ENCODE measurements at places on chromosomes 12 and 14.

DNA sequence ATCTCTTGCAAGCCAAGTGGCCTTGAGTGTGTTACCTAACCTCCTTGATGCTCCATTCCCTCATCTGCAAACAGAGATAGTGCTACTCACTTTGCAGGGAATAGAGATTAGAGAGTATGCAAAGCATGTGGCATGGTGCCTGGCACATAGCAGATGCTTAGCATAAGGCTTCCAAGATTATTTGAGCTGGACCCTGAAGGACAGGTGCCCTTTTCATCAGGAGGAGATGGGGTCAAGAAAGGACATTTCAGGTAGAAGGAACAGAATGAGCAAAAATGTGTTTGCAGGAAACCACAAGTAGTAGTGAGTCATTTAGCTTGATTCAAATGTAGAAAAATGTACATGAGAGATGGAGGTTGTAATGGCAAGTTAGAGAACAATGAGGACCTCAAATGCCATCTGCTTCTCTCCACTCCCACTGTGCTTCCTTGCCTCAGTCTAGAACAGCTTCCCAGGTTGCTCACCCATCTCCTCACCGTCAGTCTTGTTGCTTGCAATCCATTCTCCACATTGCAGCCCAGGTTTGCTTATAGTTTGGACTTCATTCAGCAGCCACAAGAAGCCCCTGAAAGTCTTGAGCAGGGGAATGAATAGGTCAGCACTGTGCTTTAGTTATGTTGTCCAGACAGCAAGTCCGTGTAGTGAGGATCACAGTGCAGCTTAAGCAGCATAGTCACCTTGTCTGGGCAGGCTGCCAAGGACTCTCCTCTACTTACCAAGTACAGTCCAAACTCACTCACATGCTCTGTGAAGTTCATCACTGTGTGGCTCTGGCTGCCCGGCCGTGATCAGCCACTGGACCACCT lies 536.3 kb upstream of the CCDC196 start:
- DNase-seq, result no peak

DNA sequence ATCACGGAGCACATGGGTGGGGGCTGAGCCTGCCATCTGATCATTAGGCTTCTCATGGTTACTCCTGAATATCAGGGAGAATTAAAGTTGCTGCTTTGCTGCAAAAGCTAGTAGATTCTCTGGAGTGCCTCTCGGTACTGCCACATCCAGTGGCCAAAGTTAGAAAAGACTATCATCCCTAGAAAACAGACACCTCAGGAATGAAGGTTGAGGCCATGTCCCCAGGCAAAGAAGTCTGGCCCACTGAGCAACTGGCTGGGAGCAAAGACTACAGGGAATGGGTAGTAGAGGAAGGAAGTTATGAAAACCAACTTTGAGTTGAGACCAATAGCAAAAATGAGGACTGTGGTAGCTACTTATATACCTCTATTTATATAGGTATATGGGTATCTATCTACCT lies 258.7 kb downstream of the EFCAB11 start:
- DNase-seq, result no peak

- DNase-seq, result peak; percentile 73
These were observed 452.7 kb upstream of the PDE3A start for GRCh38 chr12:19915392-19916195.

DNA sequence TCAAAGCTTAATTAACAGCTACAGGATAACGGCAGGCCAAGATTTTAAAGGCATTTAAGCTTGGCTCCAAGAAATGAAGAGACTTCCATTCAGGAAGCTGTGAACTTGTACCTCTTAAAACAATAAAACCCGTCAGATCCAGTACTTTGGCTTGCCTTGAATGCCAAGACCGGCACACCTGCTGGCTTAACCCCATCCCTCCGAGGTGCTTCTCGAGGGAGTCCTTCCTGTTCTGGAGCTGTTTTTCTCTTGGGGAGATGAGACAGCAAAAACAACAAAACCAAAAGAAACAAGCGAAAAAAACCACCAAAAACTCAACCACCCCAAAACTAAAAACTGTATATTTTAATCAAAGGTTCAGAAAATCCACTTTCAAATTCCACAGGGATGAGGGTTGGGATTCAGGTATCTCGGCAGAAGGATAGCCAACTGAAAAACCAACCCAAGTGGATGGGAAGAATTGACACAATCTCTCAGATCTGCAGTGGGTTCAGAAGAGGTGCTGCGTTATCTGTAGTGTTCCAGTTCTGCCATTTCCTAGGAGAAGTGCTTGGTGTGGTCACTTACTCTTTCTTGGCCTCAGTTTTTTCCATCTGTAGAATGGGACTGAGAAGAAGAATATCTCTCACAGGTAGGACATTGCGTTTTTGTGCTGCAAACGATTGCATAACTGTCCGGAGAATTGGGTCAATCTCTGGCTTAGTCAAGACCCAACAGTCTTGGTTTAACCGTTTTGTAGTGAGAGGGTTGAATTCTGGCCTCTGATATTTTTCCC lies 420.1 kb downstream of the VRK1 start:
- DNase-seq, result no peak

GRCh38 chr14:68574906-68575305 lies 218.0 kb downstream of the ZFP36L1 start:
- no peak for DNase-seq

DNA sequence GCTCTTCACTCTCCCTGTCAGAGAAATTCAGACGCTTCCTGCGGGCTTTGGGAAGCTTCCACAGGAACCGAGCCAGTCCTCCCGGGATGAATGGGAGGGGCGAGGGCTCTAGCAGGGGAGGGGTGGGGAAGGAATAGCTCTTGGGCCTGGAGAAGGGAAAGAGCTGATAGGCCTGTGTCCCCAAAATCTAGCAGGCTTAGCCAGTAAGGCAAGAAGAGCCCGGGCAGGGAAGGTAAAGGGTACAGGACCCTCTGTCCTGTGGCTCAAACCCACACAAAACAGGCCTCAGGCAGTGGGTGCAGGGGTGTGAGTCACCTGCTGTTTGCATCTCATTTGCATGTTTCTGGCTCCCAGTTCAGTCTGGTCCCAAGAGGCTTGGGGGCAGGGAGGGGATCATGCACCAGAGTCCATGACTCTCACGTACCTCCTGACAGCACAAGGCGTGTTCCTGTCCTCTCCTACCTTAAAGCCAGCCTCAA lies 8.7 kb upstream of the SMUG1 start:
- peak; percentile 3 for DNase-seq

GRCh38 chr12:121181181-121181580 lies 28.7 kb upstream of the P2RX4 start:
- DNase-seq, result no peak

DNA sequence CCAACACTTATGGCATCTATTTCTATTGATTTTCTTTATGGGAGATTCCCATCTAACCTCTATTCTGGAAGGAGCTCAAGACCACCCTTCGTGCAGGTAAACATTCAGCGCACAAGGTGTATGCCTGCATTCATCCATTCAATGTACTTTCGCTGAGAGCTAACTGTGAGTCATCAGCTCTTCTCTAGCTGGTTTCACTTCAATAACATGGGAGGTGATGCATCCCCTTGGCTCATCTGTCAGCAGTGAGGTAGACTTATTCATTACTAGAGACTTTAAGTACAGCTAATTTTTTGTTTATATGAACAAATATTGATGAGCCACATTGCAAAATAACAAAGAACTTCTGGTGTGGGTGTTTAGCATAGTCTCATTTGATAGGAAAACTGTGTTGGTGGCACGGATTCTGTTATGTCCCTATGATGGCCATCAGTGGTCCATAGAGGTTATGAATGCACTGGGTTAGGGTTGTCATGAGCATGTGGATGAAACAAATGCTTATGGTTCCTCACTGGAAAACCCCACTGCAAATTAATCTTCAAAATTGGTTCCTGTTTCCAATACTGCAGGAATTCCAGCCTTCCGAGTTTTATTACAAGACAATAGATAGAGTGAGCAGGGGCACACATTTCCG lies 1151.0 kb downstream of the BCL11B start:
- no peak for DNase-seq

GRCh38 chr14:74973003-74973653 lies 17.7 kb upstream of the PGF start:
- peak; percentile 16 for DNase-seq

DNA sequence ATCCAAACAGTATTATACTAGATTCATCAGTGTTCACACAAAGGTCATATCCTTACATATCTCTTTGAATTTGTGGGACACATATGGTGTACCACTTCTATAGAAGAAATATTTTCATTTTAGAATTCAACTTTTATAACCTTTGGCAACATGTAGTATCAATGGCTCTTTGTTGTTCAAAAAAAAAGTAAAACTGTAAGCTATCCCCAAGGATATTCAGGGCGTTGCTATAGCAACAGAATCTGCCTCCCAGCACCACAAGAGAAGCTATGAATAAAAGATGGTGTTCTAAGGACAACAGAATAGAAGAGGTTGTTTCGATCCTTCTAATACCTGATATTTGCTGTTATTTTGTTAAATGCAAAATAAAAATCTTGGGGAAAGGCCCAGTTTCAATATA lies 139.3 kb downstream of the BRMS1L start:
- no peak for DNase-seq

DNA sequence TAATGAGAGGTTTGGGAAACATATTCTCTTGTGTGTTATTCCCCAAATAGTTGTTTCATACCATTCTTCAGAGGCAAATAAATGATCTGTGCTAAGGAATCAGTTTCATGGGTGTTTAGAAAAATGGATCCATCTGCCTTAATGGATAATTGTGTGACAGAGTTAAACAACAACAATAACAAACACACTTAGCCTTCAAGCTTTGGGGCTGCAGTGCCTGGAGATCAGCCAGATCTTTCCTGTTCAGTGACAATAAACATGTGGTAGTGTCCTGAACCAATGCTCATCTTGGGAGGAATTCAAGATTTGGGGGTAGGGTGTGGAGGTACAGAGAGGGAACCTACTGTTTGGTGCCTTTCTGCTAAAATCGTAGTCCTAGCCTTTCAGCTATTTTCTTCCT lies 93.7 kb upstream of the PRICKLE1 start:
- DNase-seq, result no peak

DNA sequence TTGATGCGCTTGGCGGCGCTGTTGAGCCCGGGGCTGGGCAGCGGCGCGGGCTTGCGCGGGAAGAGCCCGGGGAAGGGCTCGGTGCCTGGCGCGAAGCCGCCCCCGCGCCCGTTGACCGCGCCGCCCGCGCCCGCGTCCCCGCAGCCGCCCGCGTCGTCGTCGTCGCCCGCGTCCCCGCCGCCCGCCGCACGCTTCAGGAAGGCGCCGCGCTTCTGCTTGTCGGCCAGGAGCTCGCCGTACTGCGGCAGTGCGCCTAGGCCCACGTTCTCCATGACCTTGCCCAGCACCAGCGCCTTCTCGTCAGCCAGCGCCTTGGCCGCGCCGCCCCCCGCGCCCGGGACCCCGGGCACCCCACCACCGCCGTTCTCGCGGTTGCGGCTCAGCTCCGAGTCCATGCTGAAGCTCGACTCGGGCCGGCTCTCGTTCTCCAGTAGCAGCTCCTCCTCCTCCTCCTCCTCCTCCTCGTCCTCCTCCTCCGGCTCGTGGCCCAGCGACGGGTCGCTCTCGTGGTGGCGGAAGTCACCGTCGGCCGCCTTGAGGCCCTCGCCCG lies 97.2 kb downstream of the BCL11B start:
- no peak for DNase-seq

- DNase-seq, result no peak
These were observed 30.2 kb downstream of the BEGAIN start for GRCh38 chr14:100556936-100557505.

GRCh38 chr14:99134516-99135046 lies 137.4 kb downstream of the BCL11B start:
- no peak for DNase-seq

DNA sequence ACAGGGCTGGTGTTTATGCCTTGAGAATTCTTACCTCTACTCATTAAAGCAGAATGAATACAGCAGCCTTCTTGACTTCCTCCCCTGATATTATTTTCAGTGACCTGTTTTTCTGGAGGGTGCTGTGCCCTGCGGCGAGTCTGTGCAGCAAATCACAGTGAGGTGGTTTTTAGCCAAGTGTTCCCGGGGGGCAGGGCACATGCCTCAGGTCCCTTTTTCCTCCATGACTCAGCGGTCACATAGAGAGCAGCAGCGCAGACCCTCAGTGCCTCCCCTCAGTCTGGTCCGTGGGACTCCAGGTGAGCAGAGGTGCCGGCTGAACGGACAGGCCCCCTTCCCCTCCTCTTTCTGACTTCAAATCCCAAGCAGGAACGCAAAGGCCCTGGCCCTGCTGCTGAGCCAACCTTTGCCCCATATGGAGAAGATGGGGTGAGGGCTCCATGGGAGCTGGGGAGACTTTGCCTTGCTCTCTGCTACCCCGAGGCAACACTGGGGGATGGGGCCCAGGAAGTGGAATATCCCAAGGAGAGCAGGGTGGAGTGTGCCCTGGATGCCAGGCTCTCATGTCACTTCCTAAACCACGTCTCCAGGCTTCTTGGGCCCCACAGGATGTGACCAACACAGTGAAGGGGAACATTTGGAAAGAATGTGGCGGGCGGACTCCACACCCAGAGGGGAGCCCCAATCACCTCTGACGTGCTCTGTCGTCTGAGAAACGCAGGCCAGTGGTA lies 90.0 kb downstream of the DHRS2 start:
- no peak for DNase-seq

- no peak for DNase-seq
These were observed 146.3 kb upstream of the RMST start for GRCh38 chr12:97316321-97316720.

GRCh38 chr12:112381406-112381882 lies 787 bp downstream of the HECTD4 start:
- no peak for DNase-seq

DNA sequence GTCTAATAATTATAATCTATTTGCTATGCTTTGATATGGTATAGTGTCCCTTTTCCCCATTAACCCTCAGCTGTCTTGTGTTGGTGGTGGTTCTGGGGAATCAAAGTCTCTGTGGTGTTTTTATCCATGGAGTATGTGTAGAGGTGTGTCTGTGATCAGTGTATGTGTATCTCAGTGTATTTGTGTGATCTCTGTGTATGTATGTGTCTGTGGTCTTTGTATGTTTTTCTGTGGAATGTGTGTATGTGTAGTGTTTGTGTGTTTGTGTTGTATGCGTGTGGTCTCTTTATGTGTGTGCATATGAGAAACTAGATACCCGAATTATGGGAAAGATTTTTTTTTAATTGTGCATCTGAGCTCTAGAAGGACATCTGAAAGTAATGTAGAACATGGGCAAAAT lies 1.1 kb downstream of the GPR33 start:
- DNase-seq, result no peak

DNA sequence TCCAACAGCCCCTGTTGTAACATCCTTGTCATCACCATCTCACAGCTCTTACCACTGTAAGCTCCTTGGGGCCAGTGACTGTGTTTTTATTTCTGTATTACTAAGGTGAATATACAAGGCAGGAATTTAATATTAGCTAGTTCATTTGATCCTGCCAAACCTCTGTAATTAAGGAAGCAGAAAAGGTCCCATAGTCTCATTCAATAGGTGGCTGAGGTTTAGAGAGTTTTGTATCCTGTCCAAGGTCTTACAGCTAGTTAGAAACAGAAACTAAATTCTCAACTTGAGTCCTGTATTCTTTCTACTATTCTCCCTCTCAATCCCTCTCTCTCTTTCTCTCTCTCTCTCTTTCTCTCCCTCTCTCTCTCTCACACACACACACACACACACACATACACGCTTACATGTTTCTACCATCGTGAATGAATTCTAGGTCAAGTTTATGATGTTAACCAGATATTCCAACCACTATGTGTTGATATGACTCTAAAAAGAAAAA lies 543 bp upstream of the GLIPR1 start:
- DNase-seq, result no peak

- DNase-seq, result no peak
These were observed 6.0 kb upstream of the PCK2 start for GRCh38 chr14:24088095-24088494.

GRCh38 chr14:76937181-76938091 lies 91.1 kb downstream of the IRF2BPL start:
- no peak for DNase-seq
